ENCODE measurements at places on chromosomes 1 and 21.

DNA sequence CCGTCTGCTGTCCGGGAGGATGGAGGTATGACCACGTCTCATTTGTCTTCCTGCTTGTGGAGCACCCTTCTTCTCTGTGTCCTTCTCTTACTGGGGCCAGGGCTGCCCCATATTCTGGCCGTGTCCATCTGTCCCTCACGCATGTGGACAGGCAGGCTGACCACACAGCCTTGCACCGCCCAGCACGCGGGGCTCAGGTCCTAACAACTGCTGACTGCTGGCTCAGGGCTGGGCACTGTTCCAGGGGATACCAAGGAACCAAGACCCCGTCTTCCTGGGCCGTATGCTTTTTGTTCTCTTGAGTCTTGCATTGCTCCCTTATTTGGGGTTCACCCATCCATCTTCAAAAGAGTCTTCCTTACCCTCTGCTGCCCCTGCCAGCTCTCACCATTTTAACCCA is 17.5 kb upstream of the SPSB1 start:
- DNase-seq: no peak

- DNase-seq: no peak
Measured at GRCh38 chr1:209389258-209389657, 194.3 kb upstream of the CAMK1G start.

GRCh38 chr1:113870778-113871177 is 734 bp downstream of the PTPN22 start:
- DNase-seq: no peak

DNA sequence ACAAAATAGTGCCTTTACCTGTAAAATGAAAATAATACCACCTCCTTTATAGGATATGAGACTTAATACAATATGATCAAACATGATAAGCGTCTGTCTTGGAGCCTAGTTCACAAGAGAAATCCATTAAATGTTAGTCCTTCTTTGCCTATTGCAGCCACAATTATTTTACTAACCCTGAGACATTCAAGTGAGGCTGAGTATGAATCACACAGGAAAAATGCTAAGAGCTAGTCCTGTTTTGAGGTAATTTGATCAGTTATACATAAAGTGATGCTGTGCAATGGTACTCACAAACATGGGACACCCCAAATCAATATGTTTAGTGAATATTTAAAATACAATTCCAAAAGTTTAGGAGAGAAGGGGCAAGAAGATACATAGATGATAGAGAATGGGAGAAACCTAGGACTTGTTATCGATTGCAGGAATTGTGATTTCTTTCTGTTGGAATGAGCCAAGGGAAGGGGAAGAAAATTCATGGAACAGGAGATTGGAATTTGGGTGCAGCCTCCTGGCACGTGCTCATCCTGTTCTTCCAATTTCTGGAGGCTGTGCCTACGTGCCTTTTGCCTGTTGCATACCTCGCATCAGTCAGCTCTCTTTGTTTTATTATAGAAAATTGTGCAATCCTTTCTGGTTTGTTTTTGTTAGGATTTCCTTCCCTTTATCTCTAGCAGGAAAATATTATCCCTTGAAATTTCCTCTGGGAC is 39.9 kb upstream of the BACH1 start:
- DNase-seq: no peak

DNA sequence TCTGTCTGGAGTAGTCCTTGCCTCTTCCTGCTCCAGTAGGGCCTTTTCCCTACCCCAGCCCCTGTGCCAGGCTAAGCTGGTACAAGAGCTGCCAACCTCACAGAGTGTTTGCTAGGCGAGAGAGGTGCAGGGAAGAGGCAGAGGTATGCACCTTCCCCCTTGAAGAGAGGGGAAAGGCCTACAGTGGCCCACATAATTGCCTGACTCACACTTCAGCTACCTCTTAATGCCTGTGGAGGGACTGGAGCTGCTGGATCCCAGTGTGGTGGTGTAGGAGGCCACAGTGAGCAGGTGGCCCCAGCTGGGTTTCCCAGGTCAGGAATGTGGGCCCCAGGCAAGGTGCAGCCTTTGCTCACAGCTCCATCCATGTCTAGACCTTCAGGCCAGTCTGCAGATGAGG is 3.3 kb upstream of the CCDC28B start:
- DNase-seq: no peak

DNA sequence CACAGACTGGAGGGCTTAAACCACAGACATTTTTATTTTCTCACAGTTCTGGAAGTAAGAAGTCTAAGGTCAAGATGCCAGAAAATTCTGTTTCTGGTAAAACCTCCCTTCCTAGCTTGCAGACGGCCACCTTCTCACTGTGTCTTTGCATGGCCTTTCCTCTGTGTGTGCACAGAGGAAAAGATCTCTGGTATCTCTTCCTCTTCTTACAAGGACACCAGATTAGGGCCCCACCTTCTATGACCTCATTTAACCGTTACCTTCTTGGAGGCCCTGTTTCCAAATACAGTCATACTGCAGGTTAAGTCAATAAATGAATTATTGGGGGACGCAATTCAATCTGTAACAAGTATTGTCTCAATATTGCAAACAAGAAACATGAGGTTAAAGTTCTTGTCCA is 63.0 kb upstream of the PRDX6 start:
- no peak for DNase-seq

- DNase-seq: no peak
Measured at GRCh38 chr1:111720977-111721786, 18.0 kb downstream of the INKA2 start.

DNA sequence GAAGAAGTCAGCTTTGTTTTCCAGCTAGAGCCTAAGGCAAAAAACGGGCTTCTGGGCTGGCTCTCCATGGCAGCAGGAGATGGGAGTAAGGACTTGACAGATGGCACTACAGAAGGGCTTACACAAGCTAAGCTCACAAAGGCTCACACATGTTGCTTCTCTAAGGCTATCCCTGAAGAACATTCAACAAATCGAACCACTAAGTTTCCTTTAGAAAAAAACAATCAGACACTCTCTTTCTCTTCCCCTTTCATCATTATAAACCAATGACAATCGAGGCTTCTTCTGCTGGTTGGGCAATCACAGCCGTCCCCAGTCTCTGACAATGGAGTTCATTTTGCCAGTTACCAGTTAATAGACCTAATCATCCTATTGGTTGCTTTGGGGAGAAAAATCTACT is 40.5 kb downstream of the TRIT1 start:
- no peak for DNase-seq
